ENCODE measurements at places on chromosomes 7 and 10. TPM values are rescaled to one million over a fixed set of nuclear protein-coding genes. Genes with fewer than 3 reads are reported as not detected.

The DNAJB12 gene
- total RNA-seq = 16.1 TPM

The SLC25A40 gene
- 30.3 TPM for total RNA-seq

The ADCY1 gene
- 93.5 TPM for total RNA-seq

The GIMAP7 gene
- total RNA-seq = 1.8 TPM

The CPA2 gene
- not detected for total RNA-seq

The FAM221A gene
- total RNA-seq = 15.2 TPM

The STAMBPL1 gene
- 39.0 TPM for total RNA-seq

The CALCR gene
- 0.45 TPM for total RNA-seq

The STEAP1 gene
- 2.2 TPM for total RNA-seq

The IDI2 gene
- not detected for total RNA-seq

The PLOD3 gene
- total RNA-seq = 13.4 TPM

The POP7 gene
- total RNA-seq = 21.7 TPM

The ANKRD61 gene
- total RNA-seq = not detected

The VAX1 gene
- not detected for total RNA-seq

The CRHR2 gene
- total RNA-seq = 0.27 TPM

The FZD8 gene
- 5.9 TPM for total RNA-seq

The ZNF804B gene
- 3.7 TPM for total RNA-seq

The AGBL3 gene
- 6.9 TPM for total RNA-seq

The PAOX gene
- 7.1 TPM for total RNA-seq

The CALML3 gene
- total RNA-seq = 0.09 TPM

The GHRHR gene
- total RNA-seq = 4.3 TPM

The FAM180A gene
- total RNA-seq = not detected

The TYW1B gene
- total RNA-seq = 3.9 TPM

The C7orf33 gene
- 0.64 TPM for total RNA-seq

Measured in cerebellum (tissue), 4 donors.